ENCODE measurements at places on chromosomes 2 and 18.
A peak's percentile ranks its signal among the peaks of the same experiment; 100 is the strongest.

DNA sequence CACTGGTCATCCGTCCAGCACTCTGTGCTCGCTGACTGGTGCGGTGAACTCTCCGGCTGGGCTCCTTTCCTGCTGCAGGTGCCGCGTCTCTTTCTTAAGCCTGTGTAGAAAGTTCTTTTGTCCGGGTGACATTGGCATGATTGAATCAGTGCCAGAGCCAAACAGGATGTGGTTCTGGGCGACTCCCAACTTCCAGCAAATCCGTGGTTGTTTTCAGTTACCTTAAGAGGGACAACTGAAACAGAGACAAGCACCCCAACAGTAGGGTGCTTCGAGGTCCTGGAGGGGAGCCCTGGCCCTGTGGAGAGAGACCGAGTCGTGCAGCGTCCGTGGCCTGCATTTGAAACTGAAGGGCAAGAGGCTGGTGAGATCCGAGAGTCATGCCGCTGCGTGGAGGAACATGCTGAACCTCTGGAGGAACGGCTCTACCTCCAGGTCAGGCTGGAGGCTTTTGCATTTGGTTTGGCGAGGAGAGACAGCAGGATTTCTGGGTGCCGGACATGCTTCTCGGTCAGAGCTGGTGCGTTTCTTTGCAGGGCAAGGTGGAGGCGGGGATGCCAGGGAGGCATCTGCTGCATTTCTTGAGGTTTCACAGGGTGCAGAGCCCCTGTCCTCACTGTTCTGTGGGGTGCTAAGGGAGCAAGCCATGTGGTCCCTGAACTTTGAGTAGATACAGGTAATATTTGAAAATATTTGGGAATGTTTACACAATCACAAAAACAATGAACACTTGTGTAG, 26.8 kb downstream of the SH3BP4 start:
- DNase-seq, result no peak

GRCh38 chr2:44949329-44950151, 8.0 kb downstream of the SIX3 start:
- DNase-seq, result no peak

DNA sequence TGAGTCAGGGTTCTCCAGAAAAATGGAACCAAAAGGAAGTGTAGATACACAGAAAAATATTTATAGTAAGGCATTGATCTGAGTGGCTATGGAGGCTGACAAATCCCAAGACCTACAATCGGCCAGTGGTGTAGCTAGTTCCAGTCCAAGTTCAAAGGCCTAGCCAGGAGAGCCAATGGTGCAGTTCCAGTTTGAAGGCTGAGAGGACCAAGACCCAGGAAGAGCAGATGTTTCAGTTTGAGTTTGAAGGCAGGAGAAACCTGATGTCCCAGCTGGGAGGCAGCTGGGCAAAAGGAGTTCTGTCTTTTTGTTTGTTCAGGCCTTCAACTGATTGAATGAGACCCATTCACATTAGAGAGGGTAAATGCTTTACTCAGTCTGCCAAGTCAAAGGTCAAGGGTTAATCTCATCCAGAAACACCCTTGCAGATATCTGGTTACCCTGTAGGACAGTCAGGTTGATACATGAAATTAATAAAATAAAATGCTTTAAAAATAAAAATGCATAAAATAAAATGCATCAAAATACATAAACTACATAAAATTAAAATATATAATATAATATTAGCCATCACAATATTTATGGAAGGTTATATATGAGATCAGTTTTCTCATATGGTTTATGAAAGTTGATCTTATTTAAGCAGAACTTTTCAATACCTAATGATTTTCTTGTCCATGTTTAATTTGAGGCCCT, 38.7 kb downstream of the KCNE4 start:
- no peak for DNase-seq

DNA sequence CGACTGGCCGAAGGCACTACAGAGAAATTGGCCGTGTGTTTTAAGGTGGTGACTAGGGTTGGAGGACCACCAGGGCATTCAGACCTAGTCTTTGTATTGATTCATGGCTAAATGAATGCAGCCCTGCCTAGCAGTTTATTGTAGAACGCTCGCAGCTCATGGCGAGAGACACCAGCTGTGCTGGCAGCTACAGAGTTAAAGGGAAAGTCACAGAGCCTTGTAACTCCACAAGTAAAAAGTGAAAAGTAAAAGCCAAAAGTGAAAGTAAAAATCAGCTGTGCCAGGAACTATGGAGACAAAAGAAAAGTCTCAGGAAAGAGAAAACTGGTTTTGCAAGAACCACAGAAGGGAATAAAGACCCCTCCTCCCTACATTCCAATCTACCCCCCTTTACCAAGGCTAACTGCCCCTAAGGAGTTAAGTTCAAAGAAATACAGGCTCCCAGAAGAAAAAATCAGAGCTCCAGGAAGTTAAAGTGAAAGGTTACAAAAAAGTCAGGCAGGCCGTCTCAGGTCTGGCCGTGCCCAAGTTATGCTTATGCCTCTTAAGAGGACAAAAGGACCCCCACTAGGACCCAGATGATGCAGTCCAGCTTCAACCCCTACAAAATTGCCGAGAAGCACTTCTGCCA, 46.4 kb upstream of the SELENOI start:
- no peak for DNase-seq

- peak; percentile 76 for DNase-seq
Measured at GRCh38 chr2:172103471-172104272, 972 bp upstream of the DLX2 start.

- DNase-seq, result no peak
Measured at GRCh38 chr2:141035846-141036420, 1094.9 kb downstream of the LRP1B start.

GRCh38 chr2:225069966-225070365, 27.7 kb upstream of the DOCK10 start:
- DNase-seq, result no peak

GRCh38 chr2:186590350-186590758, 498 bp downstream of the ITGAV start:
- DNase-seq, result no peak

DNA sequence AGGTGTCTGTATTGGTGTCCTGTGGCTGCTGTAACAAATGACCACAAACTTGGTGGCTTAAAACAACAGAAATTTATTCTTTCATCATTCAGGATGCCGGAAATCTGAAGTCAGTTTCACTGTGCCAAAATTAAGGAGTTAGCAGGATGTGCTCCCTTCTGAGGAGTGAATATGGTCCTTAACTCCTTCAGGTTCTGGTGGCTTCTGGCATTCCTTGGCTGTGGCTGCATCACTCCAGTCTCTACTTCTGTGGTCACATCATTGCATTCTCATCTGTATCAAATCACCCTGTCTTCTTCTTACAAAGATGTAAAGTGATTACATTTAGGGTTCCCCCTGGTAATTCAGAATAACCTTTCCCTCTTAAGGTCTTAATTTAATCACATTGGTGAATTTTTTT, 12.6 kb downstream of the GPD2 start:
- DNase-seq, result no peak

GRCh38 chr2:120269076-120269744, 16.6 kb downstream of the RALB start:
- no peak for DNase-seq

Measured in activated CD4-positive, alpha-beta memory T cell treated with anti-CD3 and anti-CD28 coated beads, Interleukin-2, amount 10 ng/mL, durations not matched to agents 7 days and 5 days (primary cell).